CD4-positive, alpha-beta T cell treated with Interleukin-15 for 4 hours (primary cell): ENCODE measurements at places on chromosomes 2 and 18.

DNA sequence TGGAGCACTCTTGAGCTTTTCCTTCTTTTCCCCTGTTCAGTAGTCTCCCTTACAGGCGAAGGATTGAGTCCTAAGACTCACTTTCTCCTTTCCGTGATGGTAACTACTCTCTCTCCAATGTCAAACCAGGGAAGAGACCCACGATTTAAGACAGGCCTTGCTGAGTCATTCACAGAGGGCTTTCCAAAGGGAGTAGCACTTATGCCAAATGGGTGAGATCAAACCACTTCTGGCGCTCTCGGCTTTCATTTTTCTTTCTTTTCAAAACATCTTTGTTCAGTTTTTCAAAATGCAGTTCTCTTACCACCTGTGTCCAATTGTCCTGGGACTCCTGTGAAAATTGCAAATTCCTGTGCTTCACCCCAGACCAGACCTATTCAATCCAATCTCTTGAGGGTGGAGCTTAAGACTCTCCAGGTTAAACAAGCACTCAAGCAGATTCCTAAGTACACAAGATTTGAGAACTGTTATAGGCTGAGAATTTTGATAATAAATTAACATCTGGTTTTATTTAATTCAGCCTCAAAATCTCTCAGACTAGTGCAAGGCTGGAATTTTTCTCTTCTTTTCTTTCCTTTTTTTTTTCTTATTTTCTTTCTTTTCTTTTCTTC lies 14.4 kb upstream of the MRPL19 start:
- DNase-seq: no peak

- no peak for DNase-seq
Observed at GRCh38 chr2:211981451-211981850, 557.2 kb downstream of the ERBB4 start.

DNA sequence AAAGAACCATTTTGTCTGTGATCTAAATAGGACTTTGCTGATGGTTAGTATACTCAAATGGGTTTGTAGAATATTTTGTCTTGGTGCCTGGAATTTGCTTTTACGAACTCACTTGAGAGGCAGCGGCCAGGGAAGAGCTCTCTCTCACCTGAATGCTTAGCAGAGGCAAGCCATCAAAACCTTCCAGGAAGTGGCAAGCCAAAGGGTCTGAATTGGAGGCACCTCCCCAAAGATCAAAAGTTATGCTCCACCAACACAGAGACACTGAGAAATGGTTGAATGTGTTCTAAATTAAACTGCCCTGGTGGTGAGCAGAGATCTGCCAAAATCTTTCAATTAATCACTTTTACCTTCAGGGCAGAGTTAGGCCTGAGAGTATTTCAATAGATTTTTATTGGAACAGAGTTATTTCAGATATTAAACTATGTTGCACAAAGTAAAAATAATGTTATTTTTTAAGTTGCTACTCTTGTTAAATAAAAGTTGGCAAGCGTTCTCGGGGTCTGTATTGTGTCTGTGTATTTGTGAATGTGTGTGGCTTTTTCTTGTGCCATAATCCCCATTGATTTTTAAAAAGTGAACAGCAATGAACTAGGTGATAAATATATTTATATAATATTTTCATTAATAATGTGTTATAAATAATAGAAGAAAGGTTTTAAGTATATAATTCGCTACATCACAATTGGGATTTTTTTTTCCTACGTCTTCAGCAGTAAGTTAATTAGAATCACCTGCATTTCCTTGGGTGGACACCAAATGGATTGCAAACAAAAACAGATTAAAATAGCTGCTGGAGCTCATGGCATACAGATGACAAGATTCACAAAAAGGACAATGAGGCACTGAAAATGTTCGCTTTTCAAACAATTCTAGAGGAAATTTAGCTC lies 416.1 kb downstream of the ARHGAP15 start:
- peak; percentile 18 for DNase-seq

DNA sequence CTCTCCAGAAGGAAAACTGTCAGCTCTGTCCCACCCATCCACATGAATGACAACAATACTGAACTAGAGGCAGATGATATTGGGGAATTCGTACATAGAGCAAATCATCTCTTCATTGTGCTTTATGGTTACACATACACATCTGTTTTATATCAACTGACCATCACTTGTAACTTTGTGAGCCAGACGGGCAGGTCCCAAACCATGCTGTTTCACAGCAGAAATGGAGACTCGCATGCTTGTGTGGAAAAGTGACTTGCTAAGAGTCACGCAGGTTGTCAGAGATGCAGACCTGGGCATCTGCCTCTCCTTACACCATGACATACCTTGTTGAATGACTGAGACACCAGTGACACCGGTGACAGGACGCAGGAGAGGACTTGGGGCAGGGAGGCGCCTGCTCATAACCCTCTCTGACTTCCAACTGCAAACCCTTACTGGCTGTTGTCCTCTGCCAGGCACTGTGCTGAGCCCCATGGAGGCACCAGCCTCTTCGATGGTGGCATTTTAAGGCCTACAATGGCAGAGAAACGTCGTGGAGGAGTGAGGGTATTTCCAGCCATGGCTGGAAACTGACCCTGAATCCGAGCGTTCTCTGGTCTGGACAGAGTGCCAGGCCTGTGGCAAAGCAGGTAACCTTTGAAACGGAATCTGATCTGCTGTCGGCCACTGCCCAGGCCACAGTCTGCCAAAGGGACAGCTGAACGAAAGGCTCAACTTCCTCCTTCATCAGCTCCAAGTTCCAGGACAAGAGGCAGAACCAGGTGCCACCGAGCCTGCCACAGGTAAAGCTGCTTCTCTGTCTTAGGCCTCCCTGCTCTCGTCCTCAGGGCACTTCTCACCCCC lies 26.9 kb upstream of the ROCK2 start:
- no peak for DNase-seq

DNA sequence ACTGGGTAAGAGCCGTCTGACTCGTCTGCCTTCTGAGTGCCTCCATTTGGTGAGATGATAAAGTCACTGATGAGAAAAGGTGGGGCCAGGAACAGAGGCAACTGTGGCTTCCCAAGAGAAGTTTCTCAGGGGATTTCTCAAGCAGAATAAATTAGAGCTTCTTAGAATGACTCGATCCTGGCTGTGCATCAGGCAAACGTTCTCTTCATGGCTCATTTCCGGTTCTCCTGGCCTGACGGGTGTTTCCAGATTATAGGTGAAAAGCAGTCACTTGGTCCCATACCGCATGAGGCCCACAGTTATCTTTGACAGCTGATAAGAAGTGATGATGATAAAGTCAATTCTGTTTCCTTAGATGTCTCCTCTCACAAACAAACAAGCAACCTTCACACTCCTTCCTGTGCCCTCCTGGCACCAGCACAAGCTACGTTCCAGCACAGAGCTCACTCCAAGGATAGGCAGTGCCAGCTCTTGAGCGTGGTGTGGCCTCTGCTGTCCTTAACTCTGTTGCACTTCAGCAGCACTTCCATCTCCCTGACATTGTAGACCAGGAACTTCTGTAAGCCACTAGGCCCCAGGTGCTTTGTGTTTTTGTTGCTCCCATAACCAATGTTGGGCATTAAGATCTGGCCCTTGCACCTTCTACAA lies 37.8 kb upstream of the KCNF1 start:
- DNase-seq: no peak

DNA sequence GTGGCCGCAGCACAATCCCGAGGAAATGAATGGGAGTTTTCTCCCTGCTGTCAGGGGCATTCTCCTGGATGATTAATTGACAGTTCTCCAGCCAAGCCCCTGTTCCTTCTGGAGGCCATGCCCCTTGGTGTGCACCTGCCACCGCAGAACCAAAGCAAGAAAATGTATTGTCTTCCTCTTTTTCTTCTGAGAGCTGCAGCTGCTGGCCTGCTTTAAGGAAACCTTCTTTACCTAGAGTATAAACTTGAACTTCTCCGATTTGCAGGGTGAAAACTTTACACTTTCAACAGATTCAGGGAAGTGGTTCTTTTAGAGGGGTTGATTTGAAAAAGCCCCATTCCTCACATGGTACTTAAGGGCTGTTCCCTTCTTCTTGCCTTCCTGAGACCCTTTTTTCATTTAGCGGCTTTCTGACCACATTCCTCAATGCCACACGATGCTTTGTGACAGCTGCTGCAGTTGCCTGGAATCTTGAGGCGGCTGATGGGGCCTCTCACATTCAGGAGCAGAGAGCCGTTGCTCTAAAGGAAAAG lies 402.8 kb downstream of the TXNL1 start:
- no peak for DNase-seq

- DNase-seq: no peak
Observed at GRCh38 chr2:4090668-4091630, 387.6 kb downstream of the DCDC2C start.

DNA sequence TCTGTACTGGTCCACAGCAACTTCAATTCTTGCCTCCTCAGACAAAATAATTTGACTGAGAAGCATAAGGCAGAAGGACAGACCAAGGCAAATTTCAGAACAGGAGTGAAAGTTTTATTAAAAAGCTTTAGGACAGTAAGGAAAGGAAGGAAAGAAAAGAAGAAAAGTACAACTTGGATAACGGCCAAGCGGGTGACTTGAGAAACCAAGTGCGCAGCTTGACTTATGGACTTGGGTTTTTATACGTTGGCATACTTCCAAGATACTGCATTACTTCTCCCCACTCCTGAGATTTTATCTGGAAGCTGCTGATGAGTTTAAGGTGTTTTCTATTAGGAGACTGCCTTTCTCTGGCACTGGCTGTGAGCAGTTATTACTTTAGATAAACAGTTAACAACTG lies 64.7 kb downstream of the CCDC178 start:
- DNase-seq: no peak
